Type B pancreatic cell (in vitro differentiated cells): ENCODE measurements at places on chromosomes 3 and 15.

DNA sequence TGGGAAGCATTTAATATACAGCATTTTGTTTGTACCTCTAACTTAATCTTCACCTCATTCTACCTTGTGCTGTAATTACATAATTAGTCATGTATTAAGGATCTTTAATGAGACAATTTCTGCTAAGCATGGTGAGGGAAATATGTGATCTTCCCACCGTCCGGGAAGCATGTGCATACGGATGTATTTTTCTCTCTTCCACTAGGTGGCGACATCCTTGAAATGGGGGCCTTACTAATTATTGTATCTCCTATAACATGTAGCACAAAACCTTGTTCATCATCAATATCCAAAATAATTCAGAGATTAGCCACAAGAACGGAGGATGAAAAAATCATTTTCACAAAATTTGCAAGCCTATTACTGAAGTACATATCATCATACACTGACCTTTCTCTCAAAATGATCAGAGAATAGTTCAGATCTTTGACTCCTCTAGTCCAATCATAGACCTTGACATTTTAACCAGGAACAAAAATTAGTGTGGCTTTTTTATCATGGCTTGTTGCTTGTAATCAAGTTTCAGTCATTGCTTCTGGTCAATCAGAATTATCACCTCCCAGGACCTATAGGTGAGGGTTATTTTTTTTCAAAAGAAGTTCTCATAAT is 148.9 kb upstream of the GBE1 start:
- no peak overlapping the region for H3K4me3 ChIP-seq
- no peaks in the 10 kb centered on the region for H3K4me1 ChIP-seq
- H3K27ac ChIP-seq, result no peak overlapping the region
- H3K27me3 ChIP-seq, result no peaks in the 10 kb centered on the region
- DNase-seq, result no peak

GRCh38 chr3:177257006-177257405 is 59.7 kb upstream of the TBL1XR1 start:
- no peaks in the 10 kb centered on the region for H3K27me3 ChIP-seq
- H3K36me3 ChIP-seq, result no peaks in the 10 kb centered on the region
- H3K4me3 ChIP-seq, result no peak overlapping the region
- no peaks in the 10 kb centered on the region for H3K4me1 ChIP-seq

GRCh38 chr3:128572644-128573105 is 77.9 kb downstream of the RPN1 start:
- H3K4me3 ChIP-seq, result no peak overlapping the region
- H3K27ac ChIP-seq, result no peak overlapping the region
- H3K27me3 ChIP-seq, result peaks cover 12% of the 10 kb centered on the region
- no peak for DNase-seq
- no peaks in the 10 kb centered on the region for H3K36me3 ChIP-seq

DNA sequence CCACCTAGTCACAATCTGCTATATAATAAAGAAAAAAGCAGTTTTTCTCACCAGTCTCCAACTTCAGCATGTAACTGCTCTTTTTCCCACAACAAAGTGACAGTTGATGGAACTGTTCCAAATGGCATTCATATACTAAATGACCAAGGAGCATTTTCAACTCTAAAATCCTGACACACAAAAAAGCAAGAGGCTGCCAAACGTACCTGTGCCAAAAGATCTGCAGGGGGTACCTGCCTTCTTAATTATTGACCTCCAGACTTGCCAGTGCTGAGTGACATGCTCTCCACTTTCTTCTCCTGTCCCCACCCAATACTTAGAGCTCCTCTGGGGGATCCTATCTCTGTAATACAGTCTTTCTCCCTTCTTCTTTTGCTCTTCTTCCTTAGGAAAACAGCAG is 18.0 kb downstream of the ZBED2 start:
- no peak for DNase-seq
- H3K27ac ChIP-seq, result no peak overlapping the region
- H3K4me1 ChIP-seq, result no peaks in the 10 kb centered on the region
- no peaks in the 10 kb centered on the region for H3K36me3 ChIP-seq

- no peaks in the 10 kb centered on the region for H3K4me1 ChIP-seq
- no peak overlapping the region for H3K4me3 ChIP-seq
- peaks cover 15% of the 10 kb centered on the region for H3K27me3 ChIP-seq
- H3K36me3 ChIP-seq, result no peaks in the 10 kb centered on the region
Measured at GRCh38 chr3:69729147-69729919, 9.9 kb upstream of the MITF start.

DNA sequence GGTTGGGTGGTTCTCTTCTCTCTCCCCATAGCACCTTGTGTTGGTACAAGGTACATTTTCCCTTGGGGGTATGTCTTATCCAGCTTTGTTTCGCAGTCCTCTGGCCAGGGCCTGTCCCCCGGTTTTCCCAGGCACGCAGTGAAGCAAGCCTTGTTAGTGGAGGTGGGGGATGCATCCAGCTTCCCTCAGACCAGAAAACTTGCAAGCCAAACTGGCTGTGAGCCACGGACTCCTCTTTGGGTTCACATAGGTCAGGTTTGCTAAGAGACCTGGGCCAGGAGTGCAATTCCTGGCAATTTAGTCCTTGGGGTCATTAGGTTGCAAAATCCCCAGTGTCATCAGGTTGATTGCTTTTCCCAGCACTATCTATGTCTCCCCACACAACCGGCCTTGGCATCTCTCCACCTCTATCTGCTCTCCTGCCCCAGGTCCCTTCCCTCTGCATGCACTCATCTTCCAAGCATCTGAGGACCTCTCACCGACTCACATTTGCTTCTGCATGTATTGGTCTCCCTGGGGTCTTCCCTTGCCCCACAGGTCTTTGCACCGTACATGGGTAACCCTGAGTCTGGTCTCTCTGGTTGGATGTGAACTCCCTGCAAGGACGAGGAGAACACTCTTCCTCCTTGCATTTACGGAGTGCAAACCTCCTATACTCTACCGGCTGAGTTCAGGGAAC is 34.2 kb downstream of the BCL2L10 start:
- no peak overlapping the region for H3K27ac ChIP-seq
- no peaks in the 10 kb centered on the region for H3K36me3 ChIP-seq
- DNase-seq, result no peak
- H3K4me1 ChIP-seq, result no peaks in the 10 kb centered on the region

DNA sequence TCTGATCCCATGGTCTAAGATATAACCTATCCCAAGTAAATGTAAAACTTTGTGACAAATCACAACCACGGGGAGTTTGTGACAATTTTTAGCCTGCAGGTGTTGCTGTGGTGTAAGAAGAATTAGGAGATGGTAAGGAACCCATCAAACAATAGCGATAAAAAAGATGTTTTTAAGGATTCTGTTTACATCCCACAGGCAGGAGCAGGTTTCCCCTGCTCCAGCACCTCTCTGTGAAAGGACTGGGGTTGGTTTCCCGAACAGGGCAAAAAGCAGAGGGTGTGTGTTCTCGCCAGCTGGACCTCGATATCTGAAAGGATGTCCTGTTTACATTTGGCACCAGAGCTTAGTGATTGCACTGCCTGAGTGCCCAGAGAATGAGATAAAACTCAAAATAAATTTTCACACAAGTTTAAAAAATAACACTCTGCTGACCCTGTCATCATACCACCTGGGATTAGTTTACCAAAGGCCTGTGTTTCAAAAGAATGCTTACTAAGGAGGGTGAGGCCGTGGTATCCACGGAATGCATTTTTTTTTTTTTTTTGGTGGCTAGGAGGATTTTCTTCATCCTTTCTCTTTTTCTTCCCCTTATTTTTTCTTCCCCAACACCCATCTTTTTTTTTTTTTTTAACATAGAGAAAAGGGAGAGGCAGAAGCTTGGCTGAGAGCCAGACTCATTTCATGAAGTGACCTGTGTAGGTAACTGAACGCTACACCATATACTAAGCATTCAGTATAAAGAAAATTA is 151.8 kb upstream of the DPH6 start:
- peaks cover 45% of the 10 kb centered on the region for H3K4me1 ChIP-seq
- peak overlapping the region; percentile 79 for H3K27ac ChIP-seq
- no peak for DNase-seq
- H3K4me3 ChIP-seq, result peak overlapping the region; percentile 76
- no peaks in the 10 kb centered on the region for H3K27me3 ChIP-seq
- H3K36me3 ChIP-seq, result no peaks in the 10 kb centered on the region

- no peak for DNase-seq
- no peak overlapping the region for H3K4me3 ChIP-seq
- no peak overlapping the region for H3K27ac ChIP-seq
- H3K36me3 ChIP-seq, result peaks cover under 1% of the 10 kb centered on the region
- no peaks in the 10 kb centered on the region for H3K4me1 ChIP-seq
- H3K27me3 ChIP-seq, result no peaks in the 10 kb centered on the region
Measured at GRCh38 chr3:67486883-67487282, 167.5 kb downstream of the SUCLG2 start.

- peaks cover 20% of the 10 kb centered on the region for H3K4me1 ChIP-seq
- H3K36me3 ChIP-seq, result peaks cover 11% of the 10 kb centered on the region
- no peaks in the 10 kb centered on the region for H3K27me3 ChIP-seq
- H3K4me3 ChIP-seq, result no peak overlapping the region
Measured at GRCh38 chr15:63827113-63827512, 6.6 kb downstream of the HERC1 start.

- H3K27me3 ChIP-seq, result no peaks in the 10 kb centered on the region
- H3K36me3 ChIP-seq, result peaks cover 3% of the 10 kb centered on the region
- no peak overlapping the region for H3K4me3 ChIP-seq
Measured at GRCh38 chr3:17179381-17180205, 294.8 kb downstream of the PLCL2 start.

GRCh38 chr3:61893840-61894566 is 332.6 kb downstream of the PTPRG start:
- no peaks in the 10 kb centered on the region for H3K36me3 ChIP-seq
- H3K4me3 ChIP-seq, result no peak overlapping the region
- no peaks in the 10 kb centered on the region for H3K27me3 ChIP-seq

- no peak overlapping the region for H3K27ac ChIP-seq
- H3K4me1 ChIP-seq, result no peaks in the 10 kb centered on the region
- no peaks in the 10 kb centered on the region for H3K27me3 ChIP-seq
- no peak for DNase-seq
Measured at GRCh38 chr3:162328649-162329048, 832.0 kb downstream of the OTOL1 start.

DNA sequence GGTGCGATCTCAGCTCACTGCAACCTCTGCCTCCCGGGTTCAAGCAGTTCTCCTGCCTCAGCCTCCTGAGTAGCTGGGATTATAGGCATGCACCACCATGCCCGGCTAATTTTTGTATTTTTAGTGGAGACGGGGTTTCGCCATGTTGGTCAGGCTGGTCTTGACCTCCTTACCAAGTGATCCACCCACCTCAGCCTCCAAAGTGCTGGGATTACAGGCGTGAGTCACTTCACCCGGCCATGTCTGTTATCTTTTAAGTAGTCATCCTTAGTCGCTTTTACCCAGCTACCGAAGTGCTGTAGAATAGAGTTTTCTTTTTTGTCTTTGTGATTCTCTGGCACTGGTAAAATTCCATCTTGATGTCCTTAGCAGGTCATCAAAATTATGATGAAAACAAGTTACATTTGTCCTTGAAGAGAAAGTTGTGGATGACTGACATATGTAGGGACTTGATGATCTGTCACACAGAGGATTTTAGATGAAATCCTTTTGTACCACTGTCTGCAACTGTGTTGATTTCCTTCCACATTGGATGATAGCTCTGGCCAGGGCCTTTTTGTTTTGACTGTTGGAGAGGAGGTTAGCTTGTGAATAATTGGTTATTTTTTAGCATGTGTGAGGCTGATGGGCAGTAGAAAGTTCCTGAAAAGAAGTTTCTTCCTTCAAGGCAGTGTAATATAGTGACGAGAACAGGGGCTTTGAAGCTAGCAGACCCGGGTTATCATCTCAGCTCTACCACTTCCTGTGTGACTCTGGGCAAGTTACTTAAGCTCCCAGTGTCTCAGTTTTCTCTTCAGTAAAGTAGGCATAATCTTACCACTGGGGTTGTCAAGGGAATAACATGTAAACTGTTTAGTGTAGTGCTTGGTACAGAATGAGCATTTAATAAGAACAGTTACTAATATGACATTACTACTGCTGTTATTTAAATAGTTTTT is 18.8 kb downstream of the ATG7 start:
- H3K27me3 ChIP-seq, result no peaks in the 10 kb centered on the region
- no peak overlapping the region for H3K27ac ChIP-seq
- peaks cover 20% of the 10 kb centered on the region for H3K4me1 ChIP-seq
- DNase-seq, result no peak
- H3K36me3 ChIP-seq, result peaks cover 8% of the 10 kb centered on the region
- H3K4me3 ChIP-seq, result no peak overlapping the region

GRCh38 chr3:126807795-126808194 is 103.8 kb downstream of the CHCHD6 start:
- H3K4me3 ChIP-seq, result no peak overlapping the region
- no peak overlapping the region for H3K27ac ChIP-seq
- H3K36me3 ChIP-seq, result peaks cover 4% of the 10 kb centered on the region

- no peak overlapping the region for H3K27ac ChIP-seq
- peaks cover 12% of the 10 kb centered on the region for H3K4me1 ChIP-seq
- no peak for DNase-seq
Measured at GRCh38 chr15:92749216-92749615, 93.6 kb upstream of the FAM174B start.

- no peak for DNase-seq
- H3K4me3 ChIP-seq, result no peak overlapping the region
- no peak overlapping the region for H3K27ac ChIP-seq
- H3K27me3 ChIP-seq, result no peaks in the 10 kb centered on the region
- H3K36me3 ChIP-seq, result no peaks in the 10 kb centered on the region
- H3K4me1 ChIP-seq, result no peaks in the 10 kb centered on the region
Measured at GRCh38 chr3:174332391-174332790, 526.7 kb upstream of the NAALADL2 start.

GRCh38 chr3:134464689-134465365 is 21.0 kb downstream of the ANAPC13 start:
- no peaks in the 10 kb centered on the region for H3K36me3 ChIP-seq
- peak overlapping the region; percentile 62 for H3K4me3 ChIP-seq
- DNase-seq, result no peak
- peaks cover 40% of the 10 kb centered on the region for H3K4me1 ChIP-seq

GRCh38 chr3:124557-125179 is 71.9 kb upstream of the CHL1 start:
- no peaks in the 10 kb centered on the region for H3K36me3 ChIP-seq
- H3K4me1 ChIP-seq, result no peaks in the 10 kb centered on the region
- H3K27me3 ChIP-seq, result no peaks in the 10 kb centered on the region
- H3K27ac ChIP-seq, result no peak overlapping the region
- no peak for DNase-seq

- H3K27me3 ChIP-seq, result peaks cover 11% of the 10 kb centered on the region
- no peak overlapping the region for H3K4me3 ChIP-seq
- no peaks in the 10 kb centered on the region for H3K36me3 ChIP-seq
- DNase-seq, result no peak
- H3K27ac ChIP-seq, result no peak overlapping the region
Measured at GRCh38 chr15:52689562-52689961, 10.4 kb upstream of the ATOSA start.

DNA sequence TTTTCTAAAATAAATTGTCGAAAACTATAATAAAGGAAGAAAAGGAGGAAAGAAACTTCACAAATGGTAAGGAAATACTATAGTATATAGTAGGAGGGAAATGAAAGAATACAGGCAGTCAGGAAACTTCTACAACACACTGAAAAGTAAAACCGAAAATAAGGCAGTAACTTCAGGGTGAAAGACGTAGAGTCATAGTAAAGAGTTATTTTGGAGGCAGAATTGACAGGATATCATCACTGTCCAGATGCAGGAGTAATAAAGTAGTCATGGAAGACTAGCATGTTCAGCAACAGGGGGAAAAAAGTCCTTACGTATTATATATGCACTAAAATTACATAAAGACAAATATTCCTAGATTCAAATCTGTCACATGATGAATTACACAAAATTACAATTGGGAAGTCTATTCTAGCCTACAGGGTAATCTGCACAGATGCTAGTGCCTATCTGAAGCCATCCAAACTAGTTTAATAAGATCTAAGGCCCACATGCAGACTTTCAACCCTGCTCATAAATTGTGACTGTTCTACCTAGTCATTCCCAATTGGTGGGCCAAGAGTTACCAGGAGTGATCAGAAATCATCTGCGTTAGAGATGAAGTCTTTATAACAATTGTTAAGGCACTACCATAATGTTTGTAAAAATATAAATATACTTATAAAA is 14.0 kb downstream of the VPS13C start:
- H3K27ac ChIP-seq, result no peak overlapping the region
- no peak for DNase-seq
- H3K27me3 ChIP-seq, result no peaks in the 10 kb centered on the region
- no peaks in the 10 kb centered on the region for H3K36me3 ChIP-seq
